ENCODE measurements at places on chromosomes 7 and 10.
A peak's percentile ranks its signal among the peaks of the same experiment; 100 is the strongest.

GRCh38 chr7:93933156-93933555 is 11.6 kb downstream of the GNG11 start:
- no peak for DNase-seq

DNA sequence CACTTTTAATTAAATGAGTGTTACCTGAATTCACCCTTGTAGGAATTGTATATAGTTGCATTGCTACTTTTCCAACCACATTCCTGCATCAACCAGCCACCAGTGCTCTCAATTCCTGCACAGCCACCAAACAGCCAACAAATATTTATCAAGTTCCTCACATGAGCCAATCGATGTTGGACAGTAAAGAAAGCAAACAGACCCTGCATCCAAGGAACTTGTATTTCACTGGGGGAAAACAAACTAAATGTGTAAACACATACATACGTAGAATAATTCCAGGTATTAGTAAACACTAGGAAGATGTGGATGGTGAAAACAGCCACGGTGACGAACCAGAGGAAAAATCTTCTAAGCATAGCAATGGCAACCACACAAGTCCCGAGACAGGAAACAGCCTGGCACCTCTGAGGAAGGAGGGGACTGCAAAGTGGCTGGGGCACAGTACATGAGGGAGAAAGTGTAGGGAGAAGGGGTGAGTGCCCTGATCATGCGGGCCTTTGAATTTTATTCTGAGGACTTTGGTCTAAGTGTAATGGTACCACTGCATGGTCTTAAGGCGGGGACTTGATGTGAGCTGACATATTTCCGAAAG is 111.2 kb downstream of the XRCC2 start:
- DNase-seq, result no peak

GRCh38 chr10:62580396-62580795 is 206.2 kb downstream of the ZNF365 start:
- no peak for DNase-seq

GRCh38 chr10:75165684-75166622 is 44.6 kb upstream of the VDAC2 start:
- peak; percentile 2 for DNase-seq

GRCh38 chr7:82527851-82528250 is 84.3 kb upstream of the CACNA2D1 start:
- DNase-seq, result no peak

DNA sequence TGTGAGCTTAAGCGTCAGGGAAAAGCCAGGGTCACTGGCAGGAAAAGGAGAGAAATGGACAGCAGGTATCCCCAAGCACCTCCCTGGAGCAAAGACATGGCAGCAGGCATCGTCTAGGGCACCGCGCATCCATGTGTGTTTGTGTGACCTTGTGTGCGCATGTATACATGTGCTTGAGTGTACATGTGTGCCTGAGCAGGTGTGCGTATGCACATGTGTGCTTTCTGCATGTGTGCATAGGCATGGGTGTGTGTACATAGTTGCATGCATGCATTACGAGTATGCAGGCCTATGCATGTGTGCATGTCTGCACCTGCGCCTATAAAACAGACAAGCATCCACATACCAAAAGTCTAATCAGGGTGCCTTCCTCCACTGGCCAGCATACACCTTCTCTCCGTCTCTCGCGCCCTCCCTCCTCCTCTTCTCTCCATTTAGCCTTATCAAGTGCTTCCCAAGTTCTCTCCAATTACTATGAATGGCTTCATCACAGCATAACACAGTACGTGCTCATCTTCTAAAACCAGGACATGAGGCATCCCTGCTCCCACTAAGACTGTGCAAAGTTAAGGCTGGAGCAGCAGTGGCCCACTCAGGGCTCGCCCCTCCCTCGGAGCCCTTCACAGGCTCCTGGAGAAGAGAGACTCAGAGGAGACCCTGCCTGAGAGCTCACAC is 30.6 kb downstream of the RASGEF1A start:
- DNase-seq, result no peak

DNA sequence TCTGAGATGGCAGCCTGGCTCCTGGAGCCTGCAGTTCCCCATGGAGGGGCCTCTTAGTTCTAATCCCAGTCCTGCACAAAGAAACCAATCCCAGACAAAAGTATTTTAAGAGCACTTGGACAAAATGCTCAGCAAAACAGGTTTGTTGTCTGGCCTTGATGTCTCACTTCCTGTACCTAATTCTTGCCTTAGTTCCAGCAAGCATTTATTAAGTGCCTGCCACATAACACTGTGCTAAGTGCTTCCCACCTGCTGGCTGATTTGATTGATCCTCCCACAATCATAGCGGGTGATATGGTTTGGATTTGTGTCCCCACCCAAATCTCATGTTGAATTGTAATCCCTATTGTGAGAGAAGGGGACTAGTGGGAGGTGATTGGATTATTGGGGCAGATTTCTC is 65.7 kb upstream of the HABP2 start:
- DNase-seq, result no peak

- DNase-seq, result no peak
Observed at GRCh38 chr7:140393756-140394306, 4.5 kb downstream of the SLC37A3 start.

DNA sequence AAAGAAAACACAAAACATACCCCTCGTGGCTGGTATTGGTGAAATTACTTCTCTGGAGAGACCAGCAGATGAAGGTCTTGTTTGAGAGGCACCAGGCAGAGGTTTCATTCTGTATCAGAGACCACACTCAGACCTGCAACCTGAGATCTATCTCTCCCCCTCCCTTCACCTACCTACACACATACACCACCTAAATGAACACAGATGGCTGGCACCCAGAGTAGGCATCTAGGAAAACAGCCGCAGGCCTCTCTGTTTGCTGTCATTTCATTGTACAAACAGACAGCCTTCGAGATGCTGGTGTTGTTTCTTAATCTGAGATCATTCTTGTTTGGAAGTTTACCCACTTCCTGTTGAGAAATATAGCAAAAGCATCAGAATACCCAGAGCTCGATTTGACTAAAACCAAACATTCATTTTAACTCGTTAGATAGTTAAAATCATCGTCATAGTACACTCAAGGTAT is 173.9 kb upstream of the SLC25A13 start:
- no peak for DNase-seq

- no peak for DNase-seq
Observed at GRCh38 chr10:86165666-86166065, 200.9 kb downstream of the GRID1 start.

GRCh38 chr7:26477381-26477990 is 185.8 kb downstream of the SNX10 start:
- no peak for DNase-seq

- DNase-seq, result no peak
Observed at GRCh38 chr10:96488161-96488935, 25.4 kb downstream of the TLL2 start.

DNA sequence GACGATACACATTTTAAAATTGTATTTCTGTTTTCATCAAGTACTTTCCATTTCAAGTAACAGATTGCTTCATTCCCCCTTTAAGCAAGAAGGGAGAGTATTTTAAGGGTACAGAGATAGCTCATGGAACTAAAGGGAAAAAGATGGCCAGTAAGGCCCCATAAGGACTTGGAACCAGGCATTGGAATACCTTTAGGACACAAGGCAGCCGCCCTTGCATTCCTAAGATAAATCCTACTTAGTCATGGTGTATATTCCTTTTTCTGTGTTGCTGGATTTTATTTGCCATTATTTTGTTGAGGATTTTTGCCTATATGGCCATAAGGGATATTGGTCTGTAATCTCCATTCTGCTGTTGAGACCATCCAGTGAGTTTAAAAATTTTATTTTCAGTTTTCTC is 49.2 kb downstream of the BTRC start:
- DNase-seq, result no peak

- no peak for DNase-seq
Observed at GRCh38 chr7:147523056-147523455, 1067.5 kb upstream of the C7orf33 start.

DNA sequence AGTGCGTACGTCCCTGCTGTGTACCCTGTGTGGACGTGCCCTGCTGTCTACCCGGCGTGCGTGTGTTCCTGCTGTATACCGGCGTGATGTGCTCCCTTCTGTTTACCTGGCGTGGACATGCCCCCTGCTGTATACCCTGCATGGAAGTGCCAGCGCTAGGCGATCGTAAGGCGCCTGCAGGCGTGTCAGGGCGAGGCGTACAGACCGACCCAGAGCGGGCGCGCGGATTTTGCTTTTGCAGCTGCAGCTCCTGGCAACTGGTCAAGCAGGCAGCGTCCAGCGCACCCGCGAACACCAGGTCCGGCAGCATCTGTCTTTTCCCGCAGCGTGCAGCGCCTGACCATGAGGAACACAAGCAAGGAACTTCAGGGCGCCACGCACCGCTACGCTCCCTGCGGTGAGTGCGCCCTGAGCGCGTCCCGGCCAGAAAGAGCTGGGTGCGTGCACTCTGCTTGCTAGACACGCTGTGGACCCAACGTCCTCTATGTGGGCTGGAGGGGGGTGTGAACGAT is 680 bp downstream of the C7orf57 start:
- no peak for DNase-seq

GRCh38 chr10:101028446-101029337 is 2.2 kb downstream of the PDZD7 start:
- no peak for DNase-seq

GRCh38 chr10:13681095-13681494 is 94.3 kb downstream of the PRPF18 start:
- peak; percentile 11 for DNase-seq

DNA sequence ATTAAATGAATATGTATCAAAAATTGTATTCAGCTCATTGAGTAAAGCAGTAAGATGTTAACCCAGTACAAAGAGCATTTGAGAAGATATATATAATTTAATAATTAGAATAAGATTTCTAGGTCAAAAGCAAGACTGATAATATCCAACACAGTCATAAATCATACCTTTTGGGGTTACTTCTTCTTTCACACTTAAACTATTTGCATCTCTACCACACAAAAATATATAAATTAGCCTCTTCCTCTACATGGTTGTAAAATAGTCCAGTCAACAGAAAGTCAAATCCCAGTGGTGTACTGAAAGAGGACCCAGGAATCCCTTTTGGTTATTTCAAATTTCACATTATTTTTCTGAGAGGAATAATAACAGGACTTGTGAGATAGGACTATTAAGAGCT is 204.6 kb upstream of the INHBA start:
- no peak for DNase-seq

GRCh38 chr10:118408181-118408580 is 66.1 kb upstream of the FAM204A start:
- DNase-seq, result no peak

Data from SW480 (cell line).